Aorta (tissue), 5 donors: ENCODE measurements at places on chromosomes 12 and 14. TPM values are rescaled to one million over a fixed set of nuclear protein-coding genes. Genes with fewer than 3 reads are reported as not detected.

- no peak for DNase-seq
Measured at GRCh38 chr14:90502760-90503159, 105.9 kb downstream of the CALM1 start.

DNA sequence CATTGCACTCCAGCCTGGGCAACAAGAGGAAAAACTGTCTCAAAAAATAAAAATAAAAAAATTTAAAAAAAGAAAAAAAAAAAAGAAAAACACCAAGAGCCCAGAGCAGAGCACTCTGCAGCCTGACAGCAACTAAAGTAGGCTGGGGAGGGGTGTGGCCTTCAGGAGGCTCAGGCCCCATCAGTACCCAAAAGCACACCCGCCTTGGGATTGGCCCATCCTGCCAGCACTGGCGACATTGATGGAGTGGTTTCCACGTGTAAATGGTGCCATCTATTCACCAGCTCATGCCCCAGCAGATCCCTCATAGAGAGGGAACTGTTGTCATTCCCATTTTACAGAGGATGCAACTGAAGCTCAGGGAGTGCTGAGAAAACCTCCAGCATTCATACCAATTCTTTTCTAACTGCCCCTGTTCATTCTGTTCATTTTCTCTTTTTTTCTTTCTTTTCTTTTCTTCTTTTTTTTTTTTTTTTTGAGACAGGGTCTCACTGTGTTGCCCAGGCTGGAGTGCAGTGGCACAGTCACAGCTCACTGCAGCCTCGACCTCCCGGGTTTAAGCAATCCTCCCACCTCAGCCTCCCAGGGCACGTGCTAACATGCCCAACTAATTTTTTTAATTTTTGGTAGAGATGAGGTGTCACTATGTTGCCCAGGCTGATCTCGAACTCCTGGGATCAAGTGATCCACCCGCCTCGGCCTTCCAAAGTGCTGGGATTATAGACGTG, 89.3 kb downstream of the IRF2BPL start:
- no peak for DNase-seq

GRCh38 chr12:31478898-31479297, 112.0 kb downstream of the DENND5B start:
- DNase-seq = no peak

Gene OTX2
- polyA plus RNA-seq = not detected

Gene CPM
- polyA plus RNA-seq = 0.56 TPM

Gene TCL1B
- not detected for polyA plus RNA-seq

Gene KRT83
- not detected for polyA plus RNA-seq

Gene PTPN21
- 26.4 TPM for polyA plus RNA-seq
